ENCODE measurements at places on chromosomes 4 and X.
A peak's percentile ranks its signal among the peaks of the same experiment; 100 is the strongest.

DNA sequence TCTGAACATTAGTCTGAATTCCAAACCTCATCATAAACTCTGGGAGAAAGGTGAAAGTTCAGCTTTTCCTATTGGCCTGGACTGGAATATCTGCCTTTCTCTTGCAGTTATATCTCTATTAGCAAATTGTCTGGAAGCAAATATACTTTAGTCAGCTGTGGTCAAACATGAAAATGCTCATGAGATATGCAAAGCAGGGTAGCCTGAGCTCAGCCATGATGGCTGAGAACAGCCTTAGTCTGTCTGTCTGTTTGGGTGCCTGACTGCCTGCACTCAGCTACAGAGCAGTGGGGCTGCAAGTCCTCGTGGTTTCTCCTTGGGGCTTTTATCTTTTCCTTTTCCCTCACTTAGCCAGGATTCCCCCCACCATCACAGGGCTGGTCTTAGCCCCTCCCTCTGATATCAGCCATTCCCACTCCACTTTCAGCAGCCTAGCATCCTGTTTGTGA is 19.5 kb upstream of the PGRMC2 start:
- no peak for DNase-seq

DNA sequence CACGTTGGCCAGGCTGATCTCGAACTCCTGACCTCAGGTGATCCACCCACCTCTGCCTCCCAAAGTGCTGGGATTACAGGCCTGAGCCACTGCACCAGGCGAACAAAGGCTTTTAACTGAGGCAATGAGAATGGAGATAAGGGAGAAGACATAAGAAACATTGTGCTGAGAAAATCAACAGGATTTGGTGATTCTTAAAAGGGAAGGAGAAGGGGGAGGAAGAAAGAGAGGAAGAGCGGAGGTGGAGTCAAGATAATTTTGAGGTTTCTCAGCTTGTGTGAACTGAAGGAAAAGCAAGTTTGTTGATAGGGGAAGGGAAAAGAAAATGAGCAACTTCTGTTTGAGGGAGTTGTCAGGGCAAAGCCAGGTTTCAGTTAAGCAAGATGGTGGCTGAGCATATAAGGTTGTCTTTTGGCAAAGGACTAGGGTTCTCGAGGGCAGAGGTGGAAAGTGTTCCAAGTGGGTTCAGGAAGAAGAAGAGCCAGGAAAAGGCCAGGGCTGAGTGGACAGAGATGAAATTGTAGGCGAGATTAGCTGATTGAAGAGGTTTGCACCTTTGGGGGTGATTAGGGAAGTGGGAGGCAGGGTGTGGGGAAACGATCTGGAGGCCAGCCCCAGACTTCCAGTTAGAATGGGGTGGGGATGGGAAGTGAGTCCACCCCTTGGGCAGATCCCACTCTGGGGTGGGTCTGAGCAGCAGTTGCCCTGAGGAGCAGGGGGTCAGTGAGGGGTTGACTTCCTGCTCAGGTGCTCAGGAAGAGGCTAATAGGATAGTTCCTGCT is 7.8 kb downstream of the DOCK11 start:
- DNase-seq, result no peak

- DNase-seq, result no peak
Observed at GRCh38 chr4:147723326-147723725, 8.6 kb upstream of the ARHGAP10 start.

GRCh38 chr4:24763631-24764297 is 31.6 kb upstream of the SOD3 start:
- DNase-seq, result no peak

GRCh38 chr4:58175024-58175423 is 1064.8 kb upstream of the IGFBP7 start:
- no peak for DNase-seq

DNA sequence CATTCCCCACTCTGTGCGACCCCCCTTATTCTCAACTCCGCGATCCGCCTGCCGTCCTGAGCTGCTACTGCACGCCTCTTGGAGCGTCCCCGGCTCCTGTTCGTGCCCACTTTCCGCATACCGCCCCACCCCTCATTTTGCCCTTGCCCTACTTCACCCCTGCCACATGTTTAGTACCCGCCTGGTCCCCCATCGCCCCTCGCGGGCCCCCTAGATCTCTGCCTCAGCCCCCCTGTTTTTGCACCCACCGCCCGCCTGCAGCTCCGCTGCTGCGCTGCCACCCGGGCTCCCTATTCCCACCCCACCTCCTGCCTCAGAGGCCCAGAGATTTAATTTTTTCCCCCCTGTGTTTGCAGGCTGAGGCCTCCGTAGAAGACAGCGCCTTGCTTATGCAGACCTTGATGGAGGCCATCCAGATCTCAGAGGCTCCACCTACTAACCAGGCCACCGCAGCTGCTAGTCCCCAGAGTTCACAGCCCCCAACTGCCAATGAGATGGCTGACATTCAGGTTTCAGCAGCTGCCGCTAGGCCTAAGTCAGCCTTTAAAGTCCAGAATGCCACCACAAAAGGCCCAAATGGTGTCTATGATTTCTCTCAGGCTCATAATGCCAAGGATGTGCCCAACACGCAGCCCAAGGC is 1.4 kb downstream of the MAGED1 start:
- peak; percentile 26 for DNase-seq

DNA sequence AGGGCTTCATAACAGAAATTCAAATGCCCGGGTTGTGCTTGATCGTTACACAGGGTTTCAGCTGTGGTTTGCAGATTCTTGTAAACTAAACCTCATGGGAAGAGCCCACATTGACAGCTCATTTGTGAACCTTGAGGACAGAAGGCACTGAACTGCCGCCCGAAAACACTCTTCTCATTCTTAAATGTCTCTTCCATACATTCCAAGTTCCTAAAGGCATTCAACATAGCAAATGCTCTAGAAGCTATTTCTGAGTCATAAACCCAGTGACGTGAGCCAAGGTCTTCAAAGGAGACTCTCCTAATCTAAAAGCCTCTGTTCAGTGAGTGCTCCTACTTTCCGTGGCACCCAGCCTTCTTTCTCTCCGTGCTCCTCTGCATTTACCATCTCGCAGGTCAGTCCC is 737.8 kb upstream of the FRG1 start:
- no peak for DNase-seq
